NCI-H2029 (cell line): ENCODE measurements at places on chromosomes 13 and 19.
A peak's percentile ranks its signal among the peaks of the same experiment; 100 is the strongest.

DNA sequence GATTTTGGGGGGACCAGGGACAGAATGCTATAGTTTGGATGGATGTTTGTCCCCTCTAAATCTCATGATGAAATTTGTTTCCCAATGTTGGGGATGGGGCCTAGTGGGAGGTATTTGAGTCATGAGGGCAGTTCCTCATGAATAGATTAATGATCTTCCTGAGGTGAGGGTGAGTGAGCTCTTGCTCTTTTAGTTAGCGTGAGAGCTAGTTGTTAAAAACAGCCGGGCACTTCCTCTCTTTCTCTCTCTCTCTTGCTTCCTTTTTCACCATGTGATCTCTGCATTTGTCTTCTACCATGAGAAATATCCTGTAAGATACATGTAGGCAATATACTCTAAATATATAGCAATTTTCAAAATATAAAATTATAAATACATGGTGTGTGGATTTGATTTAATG lies 290.8 kb upstream of the PCDH9 start:
- no peak for DNase-seq

DNA sequence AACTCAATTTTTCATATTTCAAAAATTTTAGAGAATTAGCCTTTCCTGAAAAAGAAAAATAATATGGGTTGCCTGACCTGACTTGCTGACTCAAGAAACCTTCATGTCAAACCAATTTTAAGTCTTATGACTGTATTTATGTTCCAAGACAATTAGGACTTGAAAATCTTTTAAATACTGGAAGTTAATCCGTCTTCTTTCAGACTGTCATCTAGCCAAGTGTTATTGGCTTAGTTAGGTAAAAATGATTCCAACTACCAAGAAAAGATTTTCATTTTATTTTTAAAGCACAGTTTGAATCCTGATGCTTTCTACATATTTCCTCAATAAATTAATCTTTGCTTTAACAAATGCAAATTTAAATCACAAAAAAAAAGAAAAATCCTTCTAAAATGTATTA lies 337.6 kb downstream of the SLITRK6 start:
- DNase-seq: no peak

DNA sequence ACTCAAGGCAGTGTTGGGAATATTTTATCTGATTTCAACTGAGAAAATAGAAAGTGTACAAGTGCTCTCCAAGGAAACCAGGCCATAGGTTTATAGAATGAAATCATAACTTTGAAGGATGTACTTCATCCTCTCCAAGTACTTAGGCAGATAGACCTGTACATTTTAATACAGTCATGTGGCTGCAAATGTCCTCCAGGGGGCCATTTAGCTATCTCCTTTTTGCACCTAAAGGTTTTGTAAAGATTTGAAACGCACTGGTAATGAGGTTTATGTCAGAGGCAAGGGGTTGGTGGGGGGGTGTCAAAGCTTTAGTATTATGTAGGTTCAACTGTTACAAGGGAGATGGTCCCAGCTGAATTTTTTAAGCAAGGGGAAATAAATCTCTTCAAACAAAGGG lies 364.4 kb downstream of the DCT start:
- DNase-seq: no peak

DNA sequence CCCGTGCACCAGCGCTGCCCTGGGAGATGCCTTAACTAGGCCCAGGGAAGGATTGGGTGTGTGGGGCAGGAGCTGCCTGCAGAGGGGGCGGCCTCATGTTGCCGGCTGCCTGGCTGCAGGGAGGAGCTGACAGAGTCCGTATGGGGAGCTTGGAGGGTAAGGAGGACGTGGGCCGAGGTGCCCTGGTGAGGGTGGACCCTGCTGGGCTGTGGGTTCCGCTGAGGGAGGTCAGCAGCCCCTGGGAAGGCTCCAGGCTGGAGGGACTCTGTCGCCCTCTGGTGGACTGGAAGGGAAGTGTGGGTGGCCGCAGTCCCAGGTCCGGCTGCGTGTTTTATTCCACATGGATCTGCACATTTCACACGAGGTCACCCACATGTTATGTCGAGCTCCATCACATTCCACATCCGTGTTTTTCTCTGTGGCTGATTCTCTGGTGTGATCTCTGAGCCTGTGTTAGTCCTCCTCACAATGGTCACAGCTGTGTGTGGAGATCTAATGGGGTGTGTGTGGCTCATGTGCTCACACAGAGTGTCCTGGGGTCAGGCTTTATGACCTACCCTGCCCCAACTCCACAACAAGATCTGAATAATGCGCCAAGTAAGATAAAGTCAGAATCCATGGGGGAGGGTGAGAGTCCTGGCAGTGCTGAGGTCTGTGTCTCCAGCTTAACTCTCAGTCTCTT lies 1.8 kb upstream of the CEACAM8 start:
- no peak for DNase-seq

GRCh38 chr19:5460748-5461147 lies 5.5 kb downstream of the ZNRF4 start:
- DNase-seq: no peak

GRCh38 chr19:27964185-27964584 lies 1248.8 kb downstream of the UQCRFS1 start:
- no peak for DNase-seq

GRCh38 chr19:1630012-1630411 lies 22.4 kb downstream of the TCF3 start:
- no peak for DNase-seq

- DNase-seq: no peak
These were observed 71.4 kb downstream of the LRCH1 start for GRCh38 chr13:46624353-46624752.

- DNase-seq: no peak
These were observed 7.2 kb downstream of the AXL start for GRCh38 chr19:41226053-41226873.

DNA sequence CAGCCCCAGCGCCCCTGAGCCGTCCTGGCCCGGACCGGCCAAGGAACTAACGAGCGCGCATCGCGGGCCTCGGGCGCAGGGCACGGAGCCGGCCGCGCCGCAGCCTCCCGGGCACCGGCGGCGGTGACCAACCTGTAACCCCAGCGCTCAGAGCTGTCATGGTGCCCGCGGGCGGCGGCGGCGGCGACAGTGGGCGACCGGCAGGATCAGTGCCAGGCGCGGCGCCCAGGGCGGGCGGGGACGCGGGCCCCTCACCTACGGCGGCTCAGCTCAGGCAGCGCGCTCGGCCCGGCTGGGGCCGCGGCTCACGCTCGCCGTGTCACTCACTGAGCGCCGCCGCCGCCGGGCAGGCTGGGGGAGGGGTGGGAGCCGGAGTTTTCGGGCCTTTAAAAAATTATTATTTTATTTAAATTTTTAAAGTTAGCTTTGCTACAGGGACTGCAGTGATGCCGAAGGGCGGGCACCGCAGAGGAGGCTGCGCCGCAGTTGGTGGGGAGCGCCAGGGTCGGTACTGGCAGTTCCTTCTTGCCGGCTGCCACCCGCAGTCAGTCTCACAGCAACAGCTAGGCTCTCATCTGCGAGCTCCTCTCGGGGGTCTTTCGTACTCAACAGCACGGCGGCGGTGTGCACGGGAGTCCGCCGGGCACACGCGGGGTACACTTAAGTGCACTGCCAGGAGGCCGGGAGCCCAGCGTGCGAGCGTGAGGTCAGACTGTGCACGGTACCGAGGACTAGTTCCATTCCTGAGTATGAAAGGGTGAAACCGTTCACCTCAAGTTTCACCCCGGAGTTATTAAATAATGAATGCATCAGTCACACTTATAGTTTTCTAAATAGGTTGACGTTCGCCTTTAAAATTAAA lies at the start of gene NALCN:
TSS of gene NALCN (minus strand) at position 328 of the 862 bp plus-strand sequence. CDS start 17,382 bp downstream, outside the sequence.
- no peak for DNase-seq

DNA sequence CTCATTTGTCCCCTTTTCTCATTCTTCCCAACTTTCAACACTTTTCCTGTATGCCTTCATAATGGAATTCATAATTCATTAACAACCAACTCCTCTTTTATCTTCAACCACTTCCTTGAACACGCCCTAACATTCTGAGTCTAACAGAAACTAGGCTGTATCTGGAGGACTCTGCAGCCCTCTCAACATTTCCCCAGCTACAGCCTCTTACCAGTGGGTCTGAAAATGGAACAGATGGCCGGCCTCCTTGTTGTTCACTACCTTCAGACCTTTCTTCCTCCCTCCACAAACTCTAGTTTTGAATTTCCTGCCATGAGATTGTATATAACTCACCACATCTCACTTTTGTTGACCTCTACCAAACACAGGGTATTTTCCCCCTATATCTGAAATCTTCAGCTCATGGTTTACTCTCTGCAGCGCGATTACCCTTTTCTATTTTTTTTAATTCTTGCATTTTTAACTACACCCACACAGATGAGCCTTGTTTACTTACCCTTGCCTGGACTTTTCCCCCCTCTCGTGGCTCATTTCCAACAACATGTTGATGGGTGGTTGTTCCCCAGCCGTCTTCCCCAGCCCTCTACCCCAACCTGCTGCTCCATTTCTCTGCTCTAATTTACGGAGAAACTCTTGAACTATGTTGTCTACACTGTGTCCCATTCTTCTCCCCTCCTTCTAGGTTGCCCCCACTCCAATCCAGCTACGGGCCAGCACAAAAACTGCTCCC lies 846 bp downstream of the ZNF790 start:
- DNase-seq: no peak

- DNase-seq: no peak
These were observed 75.5 kb downstream of the COL4A1 start for GRCh38 chr13:110231348-110232047.

GRCh38 chr13:113588394-113589111 lies 4.0 kb downstream of the TFDP1 start:
- DNase-seq: no peak

DNA sequence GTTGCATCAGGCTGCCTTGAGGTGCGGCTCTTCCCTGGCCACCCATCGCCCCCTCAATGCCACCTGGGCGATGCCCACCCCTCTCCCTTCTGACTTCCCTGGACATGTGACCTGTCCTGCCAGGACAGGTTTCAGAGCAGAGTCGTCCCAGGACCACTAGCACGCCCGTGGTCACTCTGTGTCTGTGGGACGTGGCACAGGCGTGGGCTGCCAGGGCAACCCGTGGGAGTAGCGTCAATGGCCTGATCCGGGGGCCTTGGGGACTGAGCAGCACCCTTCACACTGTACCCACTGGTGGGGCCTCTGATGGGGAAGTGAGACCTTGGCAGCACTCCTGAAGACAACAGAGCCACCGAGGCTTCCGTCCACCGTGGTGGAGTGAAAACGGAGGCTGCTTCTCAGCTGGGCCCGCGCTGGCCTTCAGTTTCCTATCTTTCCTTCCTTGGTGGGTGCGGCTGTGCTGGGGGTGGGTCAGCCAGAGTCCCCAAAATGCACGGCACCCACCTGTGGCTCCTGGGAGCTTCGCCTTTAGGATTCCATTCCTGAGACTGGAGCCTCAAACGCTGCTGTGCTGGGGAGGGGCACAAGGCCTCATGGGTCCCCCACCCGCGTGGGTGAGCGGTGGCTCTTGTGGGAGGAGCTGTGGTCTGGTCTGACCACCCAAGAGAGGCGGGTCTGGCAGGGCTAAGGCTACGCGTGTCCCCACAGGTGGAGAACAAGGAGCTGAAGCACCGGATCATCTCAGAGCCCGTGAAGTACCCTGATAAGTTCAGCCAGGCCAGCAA lies 26.7 kb upstream of the TMEM255B start:
- no peak for DNase-seq

- peak; percentile 89 for DNase-seq
These were observed 862 bp upstream of the VASP start for GRCh38 chr19:45506246-45506988.

DNA sequence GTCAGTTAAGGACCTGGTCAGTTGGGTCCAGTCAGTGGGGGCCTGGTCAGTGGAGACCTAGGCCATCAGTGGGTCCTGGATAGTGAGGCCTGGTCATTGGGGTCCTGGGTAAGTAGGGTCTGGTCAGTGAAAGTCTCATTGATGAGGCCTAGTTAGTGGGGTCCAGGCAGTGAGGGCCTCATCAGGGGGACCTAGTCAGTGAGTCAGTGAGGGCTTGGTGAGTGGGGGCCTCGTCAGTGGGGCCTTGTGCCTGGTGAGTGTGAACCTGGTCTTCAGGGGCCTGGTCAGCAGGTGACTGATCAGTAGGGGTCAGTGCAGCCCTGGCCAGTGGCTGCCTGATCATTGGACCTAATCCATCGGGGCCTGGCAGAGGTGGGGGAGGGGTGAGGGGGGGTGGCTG lies 42.6 kb upstream of the TPM4 start:
- DNase-seq: no peak
